ENCODE measurements at places on chromosomes 16 and 17. TPM values are rescaled to one million over a fixed set of nuclear protein-coding genes. Genes with fewer than 3 reads are reported as not detected.

GRCh38 chr17:54527941-54528340 lies 372.7 kb upstream of the TOM1L1 start:
- no peaks in the 10 kb centered on the region for H3K27me3 ChIP-seq
- no peak overlapping the region for H3K27ac ChIP-seq

CES5A gene
- total RNA-seq: not detected

GRCh38 chr16:81601008-81601428 lies 156.4 kb downstream of the CMIP start:
- peak overlapping the region; percentile 61 for H3K27ac ChIP-seq
- no peaks in the 10 kb centered on the region for H3K36me3 ChIP-seq
- no peak for DNase-seq
- peaks cover 35% of the 10 kb centered on the region for H3K4me1 ChIP-seq
- H3K27me3 ChIP-seq: no peaks in the 10 kb centered on the region

DNA sequence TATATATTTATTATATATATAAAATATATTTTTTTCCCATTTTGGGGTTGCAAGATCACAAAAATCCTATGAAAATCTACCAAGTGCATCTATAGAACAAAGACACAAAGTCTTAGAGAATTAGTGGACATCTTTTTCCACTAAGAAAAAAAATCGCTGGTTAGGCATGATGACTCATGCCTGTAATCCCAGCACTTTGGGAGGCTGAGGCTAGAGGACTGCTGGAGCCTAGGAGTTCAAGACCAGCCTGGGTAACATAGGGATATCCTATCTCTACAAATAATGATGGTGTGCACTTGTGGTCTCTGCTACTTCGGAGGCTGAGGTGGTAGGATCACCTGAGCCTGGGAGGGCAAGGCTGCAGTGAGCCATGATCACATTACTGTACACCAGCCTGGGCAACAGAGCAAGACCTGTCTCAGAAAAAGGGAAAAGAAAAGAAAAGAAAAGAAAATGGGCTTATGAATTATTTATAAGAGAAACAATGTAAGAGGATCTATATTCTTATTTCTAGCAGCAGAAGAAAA lies 185.1 kb upstream of the PSMD7 start:
- no peaks in the 10 kb centered on the region for H3K4me1 ChIP-seq
- no peak overlapping the region for H3K4me3 ChIP-seq
- no peaks in the 10 kb centered on the region for H3K36me3 ChIP-seq
- no peak overlapping the region for H3K27ac ChIP-seq
- no peaks in the 10 kb centered on the region for H3K27me3 ChIP-seq
- DNase-seq: no peak

VAT1L gene
- 3.0 TPM for total RNA-seq

GRCh38 chr17:50331085-50331791 lies 14.7 kb upstream of the XYLT2 start:
- H3K4me1 ChIP-seq: no peaks in the 10 kb centered on the region
- no peak for DNase-seq
- H3K27ac ChIP-seq: no peak overlapping the region

DNA sequence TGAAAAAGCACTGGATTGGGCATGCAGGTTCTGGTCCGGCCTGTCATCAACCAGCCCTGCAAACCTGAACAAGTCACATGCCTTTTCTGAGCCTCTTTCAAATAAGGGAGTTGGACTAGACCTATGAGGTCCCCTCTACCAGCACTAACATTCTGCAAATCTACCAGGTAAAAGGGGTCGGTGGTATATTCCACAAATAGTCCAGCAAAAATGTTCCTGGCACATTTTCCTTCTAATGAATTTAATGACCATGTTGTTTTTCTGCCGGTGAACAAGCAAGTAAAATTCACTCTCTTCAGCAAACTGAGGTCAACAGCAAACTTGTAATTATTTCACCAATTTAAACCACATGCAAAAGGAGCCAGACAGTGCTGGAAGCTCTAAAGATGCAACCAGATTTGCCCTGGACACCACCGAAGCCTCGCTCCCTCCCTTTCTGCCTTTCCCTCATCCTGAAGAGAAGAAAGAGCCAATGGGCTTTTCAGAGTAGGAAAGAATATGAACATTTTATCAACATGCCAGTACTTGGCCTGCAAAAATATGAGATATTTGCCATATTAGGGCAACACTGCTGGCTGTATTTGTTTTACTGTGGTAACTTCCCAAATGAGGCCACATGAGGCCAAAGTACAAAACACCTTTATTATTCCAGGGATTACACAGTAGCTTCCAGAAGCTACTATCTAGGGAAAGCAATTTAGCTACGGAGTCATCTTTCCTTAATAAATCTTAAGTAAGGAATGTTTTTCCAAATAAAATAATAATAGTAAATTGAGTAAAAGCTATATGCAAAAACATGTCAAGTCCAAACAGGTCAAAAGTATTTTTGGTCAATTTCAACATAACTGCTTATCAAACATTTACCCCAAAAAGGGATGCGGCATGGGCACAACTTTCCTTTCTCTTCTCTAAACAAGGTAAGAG lies 45.0 kb downstream of the USP31 start:
- H3K4me3 ChIP-seq: no peak overlapping the region
- no peaks in the 10 kb centered on the region for H3K27me3 ChIP-seq
- peak overlapping the region; percentile 74 for H3K27ac ChIP-seq
- H3K4me1 ChIP-seq: peaks cover 35% of the 10 kb centered on the region
- no peak for DNase-seq

Measured in esophagus muscularis mucosa (tissue), 4 donors.